DMS79 (cell line): ENCODE measurements at places on chromosomes 6 and 20.

DNA sequence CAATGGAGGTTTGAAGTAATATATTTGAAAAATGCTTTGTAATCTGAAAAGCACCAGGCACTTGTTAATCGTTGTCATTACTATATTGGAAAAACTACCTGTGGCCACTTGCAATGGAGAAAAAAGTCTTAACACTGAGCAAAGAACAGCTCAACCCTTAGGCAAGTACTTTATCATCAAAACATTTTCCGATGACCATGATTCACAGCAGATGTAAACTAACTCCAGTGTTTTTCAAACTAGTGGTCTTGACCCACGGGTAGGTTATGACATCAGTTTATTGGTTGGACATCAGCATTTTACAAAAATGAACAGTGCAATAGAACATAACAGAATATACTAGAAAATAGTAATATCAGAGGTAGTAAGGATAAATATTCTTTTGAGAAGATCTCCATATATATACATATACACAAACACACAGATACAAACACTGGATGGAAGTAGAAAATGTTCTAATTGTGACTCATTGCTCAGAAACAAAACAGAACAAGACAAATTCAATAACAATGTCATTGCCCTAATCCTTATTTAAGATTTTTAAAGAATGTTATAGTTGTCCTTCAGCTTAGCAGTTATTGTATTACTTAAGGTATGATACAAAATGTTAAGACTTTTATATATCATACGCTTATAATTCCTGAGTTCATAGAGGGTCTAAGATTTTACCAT lies 123.0 kb downstream of the PLCB1 start:
- no peak for DNase-seq

- peak; percentile 1 for DNase-seq
These were observed 33.7 kb downstream of the PTGIS start for GRCh38 chr20:49534255-49534712.

DNA sequence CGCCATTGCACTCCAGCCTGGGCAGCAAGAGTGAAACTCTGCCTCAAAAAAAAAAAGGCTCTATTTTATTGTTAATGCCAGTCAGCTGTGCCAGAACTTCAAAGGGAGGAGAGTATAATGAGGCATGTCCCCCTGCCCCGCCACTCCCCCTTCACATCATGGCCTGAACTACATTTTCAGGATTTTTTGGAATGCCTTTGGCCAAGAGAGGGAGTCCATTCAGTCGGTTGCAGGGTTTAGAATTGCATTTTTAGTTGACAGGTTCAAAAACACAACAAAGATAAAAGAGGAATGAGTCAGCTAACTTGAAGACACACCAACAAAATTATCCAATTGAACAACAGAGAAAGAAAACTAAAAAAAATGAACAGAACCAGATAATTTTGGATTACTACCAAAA lies 59.1 kb downstream of the CEP43 start:
- DNase-seq = no peak

DNA sequence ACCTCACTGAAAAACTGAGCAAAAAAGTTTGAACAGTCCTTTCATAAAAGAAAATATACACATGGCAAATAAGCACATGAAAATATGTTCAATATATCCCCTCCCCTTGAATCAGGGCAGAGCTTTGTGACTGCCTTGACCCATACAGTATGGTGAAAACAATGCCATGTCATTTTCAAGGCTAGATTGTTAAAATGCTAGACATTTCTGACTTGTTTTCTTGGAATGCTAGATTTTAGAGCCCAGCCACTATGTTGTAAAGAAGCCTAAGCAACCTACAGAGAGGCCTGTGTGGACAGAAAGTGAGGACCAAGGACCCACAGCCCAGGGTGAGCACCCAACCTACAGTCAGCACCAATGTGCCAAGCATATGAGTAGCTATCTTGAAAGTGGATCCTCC lies 17.1 kb upstream of the ASF1A start:
- DNase-seq = no peak

DNA sequence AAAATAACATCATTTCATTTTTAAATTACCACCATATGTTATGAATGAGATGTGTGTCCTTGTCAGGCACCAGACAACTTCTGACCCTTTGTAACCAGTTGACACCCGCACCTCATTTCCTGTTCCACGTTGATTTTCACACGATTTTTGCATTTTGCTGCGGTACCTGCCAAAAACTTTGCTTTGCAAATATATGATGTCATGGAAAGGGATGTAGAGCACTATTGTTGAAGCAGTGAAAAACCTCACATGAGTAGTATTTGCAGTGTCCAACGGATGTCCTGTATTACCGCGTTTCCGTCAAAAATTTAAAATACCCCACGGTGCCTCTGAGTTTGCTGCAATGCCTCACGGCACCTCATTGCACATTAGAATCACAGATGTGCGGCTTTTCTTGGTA lies 115.6 kb downstream of the MTHFD1L start:
- DNase-seq = no peak

DNA sequence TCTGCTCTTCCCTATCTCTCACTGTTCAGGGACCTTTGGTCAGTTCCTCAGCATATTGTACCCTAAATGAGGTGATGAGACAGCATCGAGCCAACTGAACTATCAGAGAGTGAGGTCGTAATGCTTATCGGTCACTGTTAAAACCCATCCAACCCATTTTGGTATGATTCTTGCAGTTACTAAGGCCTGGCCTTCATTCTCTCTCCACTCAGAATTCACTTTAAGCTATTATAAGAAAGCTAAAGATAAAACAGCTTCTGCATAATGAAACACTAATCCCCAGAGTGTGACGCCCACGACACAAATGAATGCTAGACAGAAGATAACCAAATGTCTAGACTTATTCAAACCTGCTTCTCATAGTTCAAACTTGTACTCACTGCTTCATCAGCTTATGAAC lies 175.8 kb downstream of the GMPR start:
- DNase-seq = no peak

DNA sequence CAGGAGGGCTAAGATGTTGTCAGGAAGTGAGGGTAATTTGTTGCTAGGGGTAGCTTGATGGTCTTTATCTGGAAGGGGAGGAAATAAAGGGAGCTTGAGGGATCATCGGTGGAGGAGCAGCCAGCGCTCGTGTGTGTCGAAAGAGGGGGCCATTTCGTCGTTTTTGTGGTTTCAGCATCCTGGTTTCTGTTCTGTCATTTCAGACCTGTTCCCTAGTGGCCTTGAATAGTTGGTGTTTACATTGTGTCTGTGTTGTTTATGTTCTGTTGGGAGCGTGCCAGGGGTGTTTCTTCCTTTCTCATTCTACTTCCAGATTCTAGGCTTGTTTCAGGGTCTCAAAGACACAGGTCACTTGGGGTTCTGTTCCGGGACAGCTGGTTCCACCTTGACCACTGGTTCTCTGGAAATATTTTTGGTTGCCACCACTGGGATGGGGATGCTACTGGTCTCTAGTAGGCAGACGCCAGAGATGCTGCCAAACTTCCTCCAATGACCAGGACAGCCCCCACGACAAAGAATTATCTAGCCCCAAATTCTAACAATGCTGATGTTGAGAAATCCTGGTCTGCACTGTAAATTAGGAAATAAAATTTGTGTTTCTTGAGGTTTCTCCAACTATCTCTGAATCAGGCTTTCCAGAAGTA lies 113.9 kb upstream of the NAA20 start:
- no peak for DNase-seq

- DNase-seq = no peak
These were observed 188.7 kb downstream of the ZMYND8 start for GRCh38 chr20:47167846-47168245.
